ENCODE measurements at places on chromosomes 4 and X.

- no peak for DNase-seq
Observed at GRCh38 chr4:156718226-156718625, 253.4 kb downstream of the PDGFC start.

GRCh38 chr4:182089326-182089725, 153.9 kb upstream of the TENM3 start:
- no peak for DNase-seq

DNA sequence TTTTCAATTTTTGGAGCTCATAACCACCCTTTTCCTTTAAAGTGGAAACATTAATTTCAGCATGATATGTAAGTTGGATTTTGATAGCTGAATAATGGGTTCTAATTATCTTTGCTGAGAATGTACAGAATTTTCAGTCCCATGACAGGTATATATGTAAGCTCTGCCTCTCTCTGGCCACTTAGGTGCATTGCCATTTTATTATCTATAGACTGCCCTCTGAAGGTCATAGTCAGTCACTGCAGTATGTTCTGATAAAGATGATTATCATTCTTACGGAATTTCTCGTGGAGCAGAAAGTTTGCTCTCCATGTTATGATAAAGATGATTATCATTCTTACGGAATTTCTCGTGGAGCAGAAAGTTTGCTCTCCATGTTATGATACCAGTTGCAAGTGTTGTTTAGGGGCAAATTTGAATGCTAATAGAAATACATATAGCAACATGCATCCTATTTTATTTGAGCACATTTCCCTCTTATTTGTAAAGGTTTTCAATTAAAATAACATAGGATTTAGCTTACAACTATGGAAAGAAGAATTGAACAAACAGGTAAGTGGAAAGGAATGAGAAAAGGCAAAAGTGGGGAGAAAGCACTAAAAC, 10.4 kb downstream of the AFP start:
- DNase-seq: no peak

DNA sequence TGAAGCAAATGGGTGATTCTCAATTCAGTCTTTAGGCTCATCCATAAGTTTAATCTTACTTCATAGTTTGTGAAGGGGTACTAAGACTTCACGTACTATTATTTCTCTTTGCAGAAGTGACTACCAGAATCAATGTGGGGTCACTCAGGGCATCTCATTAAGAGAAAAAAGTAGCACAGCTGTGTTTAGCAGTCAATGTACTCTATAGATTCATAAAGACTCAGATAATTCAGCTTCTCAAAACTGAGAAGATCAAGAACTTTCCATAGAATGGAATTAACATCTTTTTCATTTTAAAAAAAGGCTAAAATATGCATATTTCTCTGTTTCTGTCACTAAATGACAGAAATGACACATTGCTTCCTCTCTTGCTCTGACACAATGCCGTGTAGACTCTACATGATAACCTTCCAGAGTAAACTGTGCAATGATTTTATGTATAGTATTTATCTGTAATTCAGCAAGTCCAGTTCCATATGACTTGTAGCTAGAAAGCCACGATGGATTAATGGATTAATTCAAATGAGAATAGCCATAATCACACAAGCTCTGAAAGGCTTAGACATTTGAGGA, 20.3 kb upstream of the LSM6 start:
- no peak for DNase-seq

GRCh38 chr4:147535124-147535523, 54.2 kb downstream of the EDNRA start:
- no peak for DNase-seq
